ENCODE measurements at places on chromosomes 5 and 9. TPM values are rescaled to one million over a fixed set of nuclear protein-coding genes. Genes with fewer than 3 reads are reported as not detected.
A peak's percentile ranks its signal among the peaks of the same experiment; 100 is the strongest.

PTPRD gene
- total RNA-seq = 0.05 TPM

SYK gene
- total RNA-seq = 135 TPM

NMUR2 gene
- total RNA-seq = not detected

- peak; percentile 30 for DNase-seq
Measured at GRCh38 chr9:77892171-77892570, 139.4 kb downstream of the GNAQ start.

- DNase-seq = no peak
Measured at GRCh38 chr5:11050596-11051304, 289.7 kb upstream of the DAP start.

DNA sequence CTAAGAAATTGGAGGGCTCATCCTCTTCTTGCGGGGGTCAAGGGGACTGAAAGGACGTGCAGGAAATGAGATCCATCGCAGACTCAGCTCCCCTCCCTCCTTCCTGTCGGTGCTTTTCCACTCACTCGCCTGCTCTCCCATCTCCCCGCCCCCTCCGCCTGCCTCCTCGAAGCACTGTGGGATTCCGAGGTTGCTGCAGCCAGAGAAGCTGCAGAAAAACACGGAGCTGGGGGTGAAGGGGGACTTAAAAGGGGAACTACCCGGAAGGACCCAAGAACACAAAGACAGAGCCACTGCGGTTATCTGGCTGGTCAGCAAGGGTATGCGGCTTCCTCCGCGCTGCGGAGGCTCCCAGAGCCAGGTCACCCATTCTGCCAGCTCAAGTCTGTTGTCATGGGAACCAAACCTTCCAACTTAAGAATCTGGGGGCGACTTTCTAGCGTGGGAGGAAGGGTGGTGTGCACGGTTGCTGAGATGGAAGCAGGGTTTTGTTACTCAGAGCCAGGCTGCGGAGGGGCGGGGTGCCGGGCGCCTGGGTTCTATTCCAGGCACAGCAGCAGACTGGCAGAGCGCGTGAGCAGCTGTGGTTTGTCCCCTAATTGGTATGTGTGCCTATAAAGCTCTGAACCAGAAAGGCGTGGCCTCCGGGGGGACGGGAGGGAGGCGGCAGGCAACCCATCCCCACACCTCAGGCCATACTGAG is 24.9 kb downstream of the PCDHGC5 start:
- peak; percentile 75 for DNase-seq

DNA sequence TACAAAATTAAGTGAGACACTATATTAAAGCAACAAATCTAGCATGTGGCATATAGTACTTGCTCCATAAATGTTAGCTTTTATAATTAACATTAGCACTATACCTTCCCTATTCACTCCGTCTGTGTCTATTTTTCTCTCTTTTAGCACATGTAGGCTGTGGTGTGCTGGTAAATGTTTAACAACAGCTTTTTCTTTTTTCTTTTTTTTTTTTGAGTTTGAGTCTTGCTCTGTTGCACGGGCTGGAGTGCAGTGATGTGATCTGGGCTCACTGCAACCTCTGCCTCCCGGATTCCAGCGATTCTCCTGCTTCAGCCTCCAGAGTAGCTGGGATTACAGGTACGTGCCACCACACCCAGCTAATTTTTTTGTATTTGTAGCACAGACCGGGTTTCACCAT is 62.1 kb downstream of the SPRY4 start:
- no peak for DNase-seq

Data from GM12878 (cell line).